Activated T-helper 1 cell treated with anti-CD3 and anti-CD28 coated beads, Interleukin-2, amount 50 U/mL, for 16 hours (primary cell): ENCODE measurements at places on chromosomes 6 and 20.

DNA sequence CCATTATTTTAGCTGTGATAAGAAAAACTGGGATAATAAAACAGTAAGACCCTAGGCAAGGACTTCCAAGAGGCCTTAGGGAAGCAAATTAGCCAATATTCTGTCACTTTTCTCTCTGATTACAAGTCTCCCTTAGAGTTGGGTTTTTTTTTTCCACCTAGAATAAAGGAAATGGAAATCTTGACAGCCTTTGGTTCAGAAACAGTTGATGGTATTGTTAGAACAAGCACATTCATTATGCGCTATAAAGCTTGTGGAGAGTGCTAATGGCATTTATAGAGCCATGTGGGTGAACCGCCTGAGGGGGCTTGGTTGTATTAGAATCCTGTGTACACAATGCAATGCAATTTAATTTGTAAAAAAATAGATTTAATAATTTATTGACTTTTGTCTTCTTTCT is 88.9 kb upstream of the OGFRL1 start:
- no peak for DNase-seq

GRCh38 chr6:118597636-118598035 is 49.5 kb downstream of the PLN start:
- DNase-seq: no peak

DNA sequence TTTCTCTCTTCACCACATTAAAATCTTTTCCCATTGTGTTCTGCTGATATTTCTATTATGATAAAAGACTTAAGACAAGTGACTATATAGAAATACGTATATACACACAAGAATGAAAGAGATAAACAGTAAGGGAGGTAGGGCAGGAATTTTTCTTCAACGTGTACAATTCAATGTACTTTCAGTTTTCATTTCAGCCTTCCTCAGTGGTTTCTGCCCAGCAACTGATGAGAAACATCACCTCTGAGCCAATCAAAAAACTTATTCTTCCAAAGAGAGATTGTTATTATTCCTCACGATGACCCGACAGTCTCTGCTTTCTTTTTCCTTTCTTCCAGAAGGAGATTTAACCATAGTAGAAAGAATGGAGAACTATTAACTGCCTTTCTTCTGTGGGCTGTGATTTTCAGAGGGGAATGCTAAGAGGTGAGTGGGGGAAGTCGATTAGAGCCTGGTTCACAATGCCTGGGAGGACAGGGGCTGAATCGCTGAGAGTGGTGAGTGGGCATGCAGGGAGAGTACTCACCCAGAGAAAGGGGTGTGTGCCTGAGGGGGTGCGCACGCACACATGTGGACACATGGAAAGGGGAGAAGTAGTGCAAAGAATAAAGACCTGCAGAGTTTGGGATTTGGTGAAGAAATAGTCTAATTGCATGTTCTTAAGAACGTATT is at the start of gene BTN3A1:
BTN3A1 (plus strand) TSS at position 289 of the 672 bp plus-strand sequence. CDS start 3,289 bp downstream, outside the sequence.
- peak; percentile 21 for DNase-seq

GRCh38 chr6:150620244-150620643 is 20.6 kb downstream of the PLEKHG1 start:
- DNase-seq: no peak

GRCh38 chr6:167140589-167141474 is 16.9 kb downstream of the GPR31 start:
- DNase-seq: no peak

DNA sequence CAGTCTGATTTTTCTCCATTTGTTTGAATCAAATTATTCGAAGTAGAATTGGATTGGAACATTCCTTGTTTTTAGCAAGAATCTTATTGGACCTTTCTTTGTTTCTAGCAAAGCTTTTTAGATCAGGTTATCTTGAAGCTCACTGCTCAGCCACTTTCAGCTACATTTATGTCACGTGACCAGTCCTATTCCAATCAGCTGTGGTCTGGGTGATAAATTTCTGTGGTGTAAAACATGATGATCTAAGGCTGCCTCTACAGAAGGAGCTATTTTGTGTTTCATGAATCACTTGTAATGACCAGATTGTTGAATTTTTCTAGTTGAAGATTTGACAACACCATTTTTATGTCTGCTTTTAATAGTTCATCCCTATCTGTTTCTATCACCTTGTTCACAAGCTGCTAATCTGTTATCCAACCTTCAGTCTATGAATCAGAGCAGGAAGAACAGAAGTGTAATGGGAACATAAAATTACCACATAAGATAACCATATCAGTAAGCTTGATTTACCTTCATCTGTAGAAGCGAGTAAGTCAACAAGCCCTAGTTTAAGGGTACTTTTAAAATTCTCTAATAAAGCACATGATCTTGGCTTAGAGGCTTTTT is 101.0 kb upstream of the MAP3K7 start:
- DNase-seq: no peak

DNA sequence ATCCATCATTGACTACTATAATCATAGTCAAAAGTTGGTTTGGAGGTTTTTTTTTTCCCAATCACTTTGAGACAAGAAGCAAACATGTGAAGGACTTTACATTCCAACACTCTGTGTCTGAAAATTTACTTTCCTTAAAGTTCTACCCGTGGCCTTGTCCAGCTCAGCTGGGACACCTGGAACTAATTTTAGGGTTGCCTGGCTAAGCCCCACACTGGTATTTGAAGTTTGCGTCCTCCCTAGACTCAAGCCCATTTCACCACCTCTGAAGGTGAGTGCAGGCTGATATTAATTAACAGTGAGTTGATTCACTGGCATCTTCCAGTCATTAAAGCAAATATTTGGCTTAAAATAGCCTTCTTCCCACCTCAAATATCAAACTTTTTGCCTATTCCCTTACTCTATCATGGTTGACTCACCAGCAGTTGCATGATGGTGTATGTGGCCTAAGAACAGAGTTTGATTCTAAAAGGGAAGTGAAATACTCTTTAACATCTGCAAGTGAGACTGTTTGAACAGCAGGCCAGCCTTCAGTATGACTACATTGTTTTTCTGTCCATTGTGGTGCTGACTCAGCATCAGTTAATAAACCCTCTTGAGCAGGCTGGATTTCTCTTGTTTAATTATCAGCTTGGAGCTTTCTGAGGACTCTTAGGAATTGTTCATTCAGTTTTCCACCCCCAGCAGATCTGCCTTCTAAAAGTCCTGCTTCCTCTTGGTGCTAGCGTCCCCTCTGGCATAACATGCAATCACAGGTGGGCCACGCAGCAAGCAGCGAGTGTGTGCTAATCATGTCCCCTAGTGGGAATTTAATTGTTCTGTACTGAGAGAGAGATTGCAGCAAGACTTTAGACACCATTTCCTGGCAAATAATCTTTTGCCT is 1.8 kb upstream of the PRDM1 start:
- DNase-seq: no peak

DNA sequence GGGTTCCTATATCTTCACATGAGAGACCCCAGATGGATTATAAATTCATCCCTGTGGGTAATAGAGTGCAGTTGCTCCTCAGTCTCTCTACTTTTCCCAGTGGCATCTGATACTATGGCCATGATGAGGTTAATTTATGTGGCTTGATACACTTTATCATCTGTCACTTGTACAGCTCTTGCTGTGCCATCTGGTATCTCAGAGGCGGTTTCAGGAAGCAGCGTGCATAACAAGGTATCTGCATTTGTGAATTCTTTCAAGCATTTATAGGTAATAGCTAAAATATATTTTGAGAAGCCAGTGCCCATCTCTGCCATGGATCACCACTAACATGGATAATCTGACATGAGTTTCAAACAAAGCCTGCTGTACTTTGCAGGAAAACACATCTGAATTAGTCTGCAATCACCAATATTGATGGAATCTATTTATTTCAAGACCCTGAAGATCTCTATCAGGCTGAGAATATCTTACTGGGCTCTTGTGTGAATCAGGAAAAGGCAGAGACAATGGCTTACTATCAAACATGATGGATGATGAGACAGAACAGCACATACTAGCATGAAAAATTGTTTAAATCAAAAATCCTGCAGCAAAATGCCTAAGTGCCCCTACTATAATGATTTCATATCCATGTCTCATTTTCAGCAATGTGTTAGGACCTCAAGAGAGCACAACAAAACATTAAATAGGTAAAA is 548.7 kb upstream of the MAP3K7 start:
- no peak for DNase-seq

- no peak for DNase-seq
Measured at GRCh38 chr20:57680131-57680716, 29.6 kb downstream of the PMEPA1 start.

DNA sequence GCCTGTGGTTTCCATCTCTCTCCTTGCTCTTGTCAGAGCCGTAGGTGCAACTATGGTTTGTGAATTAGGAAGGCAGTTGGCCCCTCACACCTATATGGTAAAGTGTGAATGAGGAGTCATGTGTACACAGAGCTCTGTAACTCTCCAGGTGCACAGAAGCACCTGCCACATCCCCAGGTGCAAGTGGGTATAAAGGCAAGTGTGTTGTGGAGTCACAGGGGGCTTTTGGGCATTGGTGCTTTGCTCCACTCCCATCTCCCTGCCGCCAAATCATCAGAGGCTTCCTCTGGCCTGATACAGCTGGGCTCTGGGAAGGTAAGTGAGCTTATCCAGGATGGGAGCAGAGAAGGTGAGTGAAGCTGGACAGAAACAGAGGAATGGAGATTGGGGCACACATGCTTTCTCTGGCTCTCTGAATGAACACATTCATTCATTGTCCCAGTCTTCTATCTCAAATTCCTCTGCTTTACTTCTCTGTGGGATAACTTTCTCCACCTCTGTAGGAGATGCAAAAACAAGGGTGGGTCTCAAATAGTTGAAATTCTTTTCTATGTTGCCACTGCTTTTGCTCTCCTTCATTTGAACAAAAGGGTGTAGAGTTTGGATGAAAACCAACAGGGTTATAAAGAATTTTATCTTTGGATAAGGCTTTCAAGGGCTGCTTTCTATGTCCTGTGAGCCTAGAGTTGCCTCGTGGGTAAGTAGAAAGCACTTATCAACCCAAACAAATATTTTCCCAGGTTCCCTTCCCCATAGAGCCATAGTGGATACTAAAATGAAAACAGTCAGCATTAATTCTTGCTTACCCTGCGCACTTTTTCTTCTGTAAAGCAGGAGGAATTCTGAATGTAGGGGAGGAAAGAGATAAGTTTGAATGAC is 45.0 kb upstream of the RIPOR2 start:
- no peak for DNase-seq

DNA sequence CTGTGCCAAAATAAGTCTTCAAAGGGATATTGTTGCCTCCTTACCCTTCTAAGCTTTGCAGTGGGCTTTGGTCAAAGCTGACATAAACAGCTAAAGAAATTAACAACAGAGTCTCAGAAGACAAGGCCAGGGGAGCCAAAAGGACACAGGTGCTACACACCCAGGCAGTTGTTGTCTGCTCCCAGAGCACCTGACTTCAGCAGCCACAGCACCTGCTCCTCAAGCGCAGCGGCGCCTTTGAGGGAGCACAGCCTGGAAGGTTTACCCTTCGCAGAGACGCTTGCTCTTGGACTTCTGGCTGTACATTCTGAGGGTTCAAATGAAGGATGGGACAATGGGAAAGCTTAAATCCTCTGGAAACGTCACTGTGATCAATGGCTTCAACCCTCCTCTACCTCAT is 16.6 kb downstream of the B4GALT5 start:
- no peak for DNase-seq

GRCh38 chr6:17490724-17491123 is 97.3 kb downstream of the CAP2 start:
- DNase-seq: no peak

DNA sequence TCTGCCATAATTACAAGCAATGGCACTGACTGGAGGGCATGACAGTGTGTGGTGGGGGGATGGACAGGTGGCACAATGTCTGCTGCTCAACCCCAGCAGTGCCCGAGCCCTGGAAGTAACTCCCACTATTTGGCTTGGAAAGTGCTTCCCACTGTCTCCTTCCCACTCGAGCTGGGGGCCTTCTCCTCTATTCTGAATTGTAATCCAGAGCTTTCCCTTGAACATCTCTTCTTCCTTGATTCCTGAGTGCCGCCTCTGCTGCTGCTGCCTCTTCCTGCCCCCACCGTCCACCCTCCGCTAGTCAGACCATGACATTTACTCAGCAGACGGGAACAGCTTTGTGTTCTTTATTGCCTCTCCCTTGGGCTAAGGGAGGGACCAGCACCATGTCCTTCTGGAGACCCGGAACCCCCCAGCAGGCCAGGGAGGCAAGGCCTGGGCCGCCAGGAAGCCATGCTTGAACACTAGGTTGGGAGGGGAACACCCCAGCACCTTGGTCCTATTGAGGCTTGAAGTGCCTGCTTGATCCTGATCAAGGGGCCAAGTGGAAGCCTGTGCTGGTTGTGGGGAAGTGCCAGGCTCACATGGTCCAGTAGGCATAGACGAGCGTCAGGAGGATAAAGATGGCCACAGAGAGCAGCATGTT is 17.0 kb downstream of the CCDC167 start:
- DNase-seq: no peak

GRCh38 chr6:134123666-134124208 is 71.3 kb upstream of the SLC2A12 start:
- DNase-seq: no peak

- DNase-seq: no peak
Measured at GRCh38 chr20:36585410-36586125, 12.2 kb downstream of the TGIF2 start.

GRCh38 chr20:60136645-60137401 is 178.6 kb downstream of the CDH26 start:
- DNase-seq: no peak

GRCh38 chr20:62357187-62357667 is 9.9 kb downstream of the LAMA5 start:
- no peak for DNase-seq

DNA sequence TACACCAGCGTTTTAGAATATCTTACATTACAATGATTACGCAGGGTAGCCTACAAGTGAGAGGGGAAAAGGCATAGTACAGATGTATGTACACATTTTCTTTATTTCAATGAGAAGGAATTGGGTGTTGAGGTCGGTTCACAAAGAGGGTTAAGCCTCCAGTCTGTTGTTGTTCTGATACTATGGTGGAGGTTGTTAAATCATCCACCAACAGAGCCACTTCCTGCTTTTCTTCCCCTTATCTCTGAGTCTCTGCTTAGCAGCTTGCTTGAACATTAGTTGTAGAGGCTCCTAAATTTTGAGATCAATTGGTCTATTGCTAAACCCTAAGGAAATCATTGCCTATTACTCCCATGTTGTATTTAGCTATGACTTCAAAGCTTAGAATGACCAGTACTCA is 7.3 kb downstream of the RGS17 start:
- DNase-seq: no peak

GRCh38 chr6:38975621-38976049 is 72.9 kb upstream of the GLP1R start:
- DNase-seq: no peak

DNA sequence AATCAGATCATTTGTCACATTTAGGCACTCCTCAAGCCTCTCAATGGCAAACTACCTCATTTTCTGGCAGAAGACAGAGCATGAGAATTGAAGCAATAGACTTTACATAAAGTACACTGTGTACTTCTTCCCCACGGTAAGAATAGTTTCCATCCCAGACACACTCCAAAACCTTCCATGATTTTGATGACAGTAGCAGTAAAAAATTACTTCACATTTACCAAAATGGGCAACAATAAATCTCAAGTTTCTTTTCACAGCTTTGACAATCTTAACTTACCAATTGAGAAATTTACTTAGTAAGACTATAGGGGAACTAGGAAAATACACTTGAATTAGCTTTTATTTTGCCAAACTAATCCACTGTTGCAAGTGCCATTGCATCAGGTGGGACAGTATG is 353.8 kb downstream of the HAO1 start:
- no peak for DNase-seq
